ENCODE measurements at places on chromosomes 2 and 18. TPM values are rescaled to one million over a fixed set of nuclear protein-coding genes. Genes with fewer than 3 reads are reported as not detected.

DNA sequence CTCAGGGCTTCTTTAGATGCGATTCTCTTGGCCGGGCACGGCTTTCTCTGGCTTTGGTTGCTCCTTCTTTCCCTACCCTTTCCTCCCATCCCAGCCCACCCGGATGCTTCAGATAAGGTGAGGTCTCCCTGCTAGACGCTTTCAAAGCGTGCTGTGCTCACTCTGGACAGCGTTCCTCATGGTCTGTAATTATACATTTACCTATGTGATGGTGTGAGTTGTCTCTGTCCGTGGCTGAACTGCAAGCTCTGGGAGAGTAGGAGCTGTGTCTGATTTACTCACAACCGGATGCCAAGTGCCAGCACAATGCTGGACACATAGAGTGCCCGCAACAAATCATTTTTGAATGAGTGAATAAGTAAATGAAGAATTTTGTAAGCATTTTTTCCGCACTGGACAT is 26.8 kb upstream of the PNPT1 start:
- DNase-seq = no peak

DNA sequence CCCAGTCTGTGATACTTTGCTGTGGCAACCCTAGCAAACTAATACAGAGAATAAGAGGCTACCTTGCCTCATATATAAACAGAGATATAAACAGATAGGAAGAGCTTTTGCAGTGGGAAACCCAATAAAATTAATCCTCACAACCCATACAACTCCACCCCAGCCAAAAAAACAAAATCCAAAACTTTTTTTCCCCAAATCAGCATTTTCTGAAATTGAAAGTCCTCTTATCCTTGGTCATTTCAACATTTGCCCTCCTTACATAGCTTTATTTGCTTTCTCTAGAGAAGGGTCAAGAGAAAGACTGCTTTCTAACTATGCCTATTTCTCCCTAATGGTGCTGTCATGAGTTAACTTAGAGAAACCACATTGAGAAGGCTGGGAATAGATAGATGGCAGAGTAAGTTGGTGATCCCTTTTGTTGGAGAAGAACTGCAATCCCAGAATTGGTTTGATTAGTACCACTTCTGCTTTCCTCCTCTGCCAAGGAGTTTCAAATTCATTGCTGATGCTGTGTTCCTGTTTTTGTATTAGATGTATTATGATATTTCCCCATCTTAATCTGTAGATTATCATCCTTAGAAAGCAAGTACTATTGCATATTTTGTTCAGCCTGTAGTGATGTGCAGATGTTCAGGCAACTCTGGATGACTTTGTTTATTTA is 76.5 kb upstream of the B3GNT2 start:
- DNase-seq = no peak

- DNase-seq = peak; percentile 84
Observed at GRCh38 chr2:96554293-96555145, 18.0 kb downstream of the ARID5A start.

The GCC2 gene
- 68.7 TPM for total RNA-seq

The TMEM169 gene
- total RNA-seq = 1.6 TPM

The ARL6IP6 gene
- 30.6 TPM for total RNA-seq

Data from activated T-cell treated with anti-CD3 and anti-CD28 coated beads, Interleukin-2, amount 50 U/mL, for 72 hours (primary cell).